Progenitor cell of endocrine pancreas (in vitro differentiated cells): ENCODE measurements at places on chromosomes 1 and 21. TPM values are rescaled to one million over a fixed set of nuclear protein-coding genes. Genes with fewer than 3 reads are reported as not detected.

- no peak overlapping the region for H3K27ac ChIP-seq
- H3K36me3 ChIP-seq = no peaks in the 10 kb centered on the region
- DNase-seq = no peak
- no peaks in the 10 kb centered on the region for H3K27me3 ChIP-seq
Measured at GRCh38 chr1:172991674-172992400, 58.9 kb downstream of the TNFSF18 start.

- peaks cover 48% of the 10 kb centered on the region for H3K4me1 ChIP-seq
- H3K36me3 ChIP-seq = peaks cover 1% of the 10 kb centered on the region
- H3K27me3 ChIP-seq = no peaks in the 10 kb centered on the region
- no peak overlapping the region for H3K27ac ChIP-seq
- no peak overlapping the region for H3K4me3 ChIP-seq
Measured at GRCh38 chr1:203671521-203672278, 45.1 kb downstream of the ATP2B4 start.

DNA sequence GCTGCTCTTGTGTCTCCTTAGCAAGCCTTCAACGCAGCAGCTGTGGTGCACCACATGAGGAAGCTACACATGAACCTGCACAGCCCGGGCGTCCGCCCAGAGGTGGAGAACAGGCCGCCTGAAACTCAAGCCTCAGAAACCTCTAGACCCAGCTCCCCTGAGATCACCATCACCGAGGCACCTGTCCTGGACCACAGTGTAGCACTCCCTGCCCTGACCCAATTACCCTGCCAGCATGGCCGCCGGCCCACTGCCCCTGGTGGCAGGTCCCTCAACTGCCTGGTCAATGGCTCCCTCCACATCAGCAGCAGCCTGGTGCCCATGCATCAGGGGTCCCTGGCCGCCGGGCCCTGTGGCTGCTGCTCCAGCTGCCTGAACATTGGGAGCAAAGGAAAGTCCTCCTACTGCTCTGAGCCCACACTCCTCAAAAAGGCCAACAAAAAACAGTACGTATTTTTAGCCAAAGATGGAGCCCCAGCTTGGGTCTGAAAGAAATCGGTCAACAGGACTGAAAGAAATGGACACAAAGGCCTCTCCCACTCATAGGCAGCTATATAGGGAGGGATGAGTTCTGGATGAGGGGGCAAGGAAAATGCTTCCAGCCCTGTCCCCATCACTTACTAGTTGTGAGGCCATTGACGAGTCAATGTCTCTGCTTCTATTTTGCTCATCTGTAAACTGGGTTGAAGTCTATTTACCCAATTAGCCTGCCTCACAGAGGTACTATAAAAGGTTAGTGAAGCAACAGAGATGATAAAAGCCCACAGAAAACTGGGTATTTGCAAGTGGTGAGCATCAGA is 28.5 kb downstream of the CAMK1G start:
- no peaks in the 10 kb centered on the region for H3K4me1 ChIP-seq
- no peak overlapping the region for H3K4me3 ChIP-seq
- no peak overlapping the region for H3K27ac ChIP-seq
- H3K36me3 ChIP-seq = peaks cover 6% of the 10 kb centered on the region

DNA sequence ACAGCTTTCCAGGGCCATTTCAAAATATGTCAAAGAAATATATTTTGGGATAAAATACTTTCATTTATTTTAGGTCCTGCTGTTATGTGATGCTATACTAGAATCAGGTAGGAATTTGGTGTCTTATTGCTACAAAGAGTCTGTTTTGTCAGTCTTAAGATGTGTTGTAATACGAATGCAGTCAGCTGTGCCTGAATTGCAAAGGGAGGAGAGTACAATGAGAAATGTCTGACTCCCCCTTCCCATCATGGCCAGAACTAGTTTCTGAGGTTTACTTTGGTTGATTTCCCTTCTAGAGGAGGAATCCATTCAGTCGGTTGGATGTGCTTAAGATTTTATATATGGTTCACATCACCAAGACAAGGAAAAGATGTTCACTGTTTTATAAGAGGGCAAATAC is 75.7 kb upstream of the TNFSF18 start:
- no peaks in the 10 kb centered on the region for H3K27me3 ChIP-seq
- no peak for DNase-seq
- H3K27ac ChIP-seq = no peak overlapping the region
- peaks cover 47% of the 10 kb centered on the region for H3K4me1 ChIP-seq

- peaks cover 24% of the 10 kb centered on the region for H3K27me3 ChIP-seq
- DNase-seq = no peak
- no peaks in the 10 kb centered on the region for H3K4me1 ChIP-seq
- peak overlapping the region; percentile 11 for H3K27ac ChIP-seq
- no peaks in the 10 kb centered on the region for H3K36me3 ChIP-seq
- H3K4me3 ChIP-seq = no peak overlapping the region
Measured at GRCh38 chr1:9630331-9631111, 21.0 kb upstream of the PIK3CD start.

DNA sequence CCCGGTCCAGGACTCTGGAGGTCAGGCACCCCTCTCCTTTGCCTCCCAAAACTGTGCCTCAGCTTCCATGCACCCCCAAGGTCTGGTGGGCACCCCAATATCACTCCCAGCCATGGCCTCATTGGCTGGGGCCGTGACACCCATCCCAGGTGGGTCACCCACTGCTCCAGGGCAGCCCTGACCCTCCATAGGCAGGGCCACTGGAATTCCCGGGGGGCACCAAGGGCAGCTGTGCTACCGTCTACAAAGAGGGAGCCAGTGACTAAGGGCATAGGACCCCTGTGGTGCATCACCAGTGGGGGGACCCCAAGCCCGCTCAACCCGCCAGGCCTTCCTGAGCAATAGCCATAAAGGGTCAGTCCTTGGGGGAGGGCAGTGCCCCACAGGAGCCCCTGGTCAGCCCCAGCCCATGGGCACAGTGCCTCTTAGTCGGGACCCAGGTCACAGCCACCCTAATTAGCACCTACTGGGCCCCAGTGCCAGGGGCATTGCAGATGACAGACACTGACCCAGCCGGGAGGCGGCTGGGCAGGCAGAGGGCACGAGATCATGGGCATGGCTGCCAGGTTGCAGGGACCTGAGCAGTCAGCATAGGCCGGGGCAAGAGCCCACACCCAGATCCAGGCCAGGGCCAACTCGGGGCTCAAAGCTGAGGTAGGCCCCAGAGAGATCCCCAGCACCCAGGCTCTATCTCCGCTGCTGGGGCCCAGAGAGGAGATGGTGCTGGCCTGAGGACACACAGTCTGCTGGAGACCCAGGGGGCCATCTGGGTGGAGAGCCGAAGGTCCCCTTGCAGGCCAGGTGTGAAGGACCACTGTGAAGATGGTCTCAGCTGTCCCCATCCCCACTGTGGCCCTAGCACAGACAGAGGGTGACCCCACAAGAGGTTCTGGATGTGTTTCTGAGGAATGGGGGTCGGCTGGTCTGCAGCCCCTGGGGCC is 19.0 kb upstream of the ARF1 start:
- peaks cover 2% of the 10 kb centered on the region for H3K4me1 ChIP-seq
- DNase-seq = no peak
- H3K4me3 ChIP-seq = no peak overlapping the region

- no peak overlapping the region for H3K4me3 ChIP-seq
- no peaks in the 10 kb centered on the region for H3K36me3 ChIP-seq
- no peak overlapping the region for H3K27ac ChIP-seq
- peaks cover under 1% of the 10 kb centered on the region for H3K4me1 ChIP-seq
Measured at GRCh38 chr1:114026797-114027196, 47.5 kb downstream of the OLFML3 start.

- peaks cover 7% of the 10 kb centered on the region for H3K4me1 ChIP-seq
- H3K36me3 ChIP-seq = no peaks in the 10 kb centered on the region
- no peak overlapping the region for H3K4me3 ChIP-seq
- no peak overlapping the region for H3K27ac ChIP-seq
- no peaks in the 10 kb centered on the region for H3K27me3 ChIP-seq
- DNase-seq = no peak
Measured at GRCh38 chr1:89987159-89987819, 7.6 kb upstream of the ZNF326 start.

The ILDR2 gene
- total RNA-seq = 1.4 and 1.7 TPM in 2 replicates

DNA sequence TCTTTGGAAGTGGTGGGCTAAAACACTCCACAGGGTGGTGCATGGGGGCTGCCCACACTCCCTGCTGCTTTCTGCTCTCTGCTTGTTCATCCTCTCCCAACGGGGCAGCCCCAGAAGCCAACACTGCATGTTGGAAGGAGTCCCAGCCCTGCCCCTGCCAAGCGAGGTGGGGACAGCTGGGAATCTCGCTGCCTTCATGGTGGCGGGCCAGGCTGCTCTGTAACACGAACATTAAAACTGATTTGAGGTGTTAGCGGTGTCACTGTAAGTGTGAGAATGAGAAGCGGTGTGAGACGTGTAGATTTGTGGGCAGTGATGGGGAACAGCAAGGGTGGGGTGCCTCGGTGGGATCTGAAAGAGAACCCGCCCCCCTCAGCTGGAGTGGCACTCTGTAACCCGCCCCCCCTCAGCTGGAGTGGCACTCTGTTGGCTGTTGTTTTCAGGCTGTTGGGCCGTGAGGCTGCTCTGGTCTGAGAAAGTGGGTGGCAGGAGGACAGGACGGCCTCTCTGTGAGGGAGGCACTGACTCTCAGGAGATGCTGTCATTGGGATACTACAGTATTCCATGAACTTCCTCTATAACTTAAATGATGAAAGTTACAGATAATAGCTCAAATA is 80.9 kb downstream of the PCBP3 start:
- no peak overlapping the region for H3K27ac ChIP-seq
- H3K4me3 ChIP-seq = no peak overlapping the region
- H3K4me1 ChIP-seq = no peaks in the 10 kb centered on the region
- H3K27me3 ChIP-seq = peaks cover 2% of the 10 kb centered on the region

The RSPH1 gene
- 4.4 and 7.1 TPM in 2 replicates for total RNA-seq

- H3K4me1 ChIP-seq = no peaks in the 10 kb centered on the region
- no peak overlapping the region for H3K27ac ChIP-seq
- H3K4me3 ChIP-seq = no peak overlapping the region
- DNase-seq = no peak
Measured at GRCh38 chr1:55382806-55383305, 167.7 kb upstream of the USP24 start.

GRCh38 chr21:28380241-28380640 is 612.4 kb downstream of the LTN1 start:
- H3K27me3 ChIP-seq = no peaks in the 10 kb centered on the region
- H3K4me1 ChIP-seq = peaks cover 7% of the 10 kb centered on the region
- H3K36me3 ChIP-seq = no peaks in the 10 kb centered on the region
- H3K27ac ChIP-seq = no peak overlapping the region
- no peak for DNase-seq
- no peak overlapping the region for H3K4me3 ChIP-seq

DNA sequence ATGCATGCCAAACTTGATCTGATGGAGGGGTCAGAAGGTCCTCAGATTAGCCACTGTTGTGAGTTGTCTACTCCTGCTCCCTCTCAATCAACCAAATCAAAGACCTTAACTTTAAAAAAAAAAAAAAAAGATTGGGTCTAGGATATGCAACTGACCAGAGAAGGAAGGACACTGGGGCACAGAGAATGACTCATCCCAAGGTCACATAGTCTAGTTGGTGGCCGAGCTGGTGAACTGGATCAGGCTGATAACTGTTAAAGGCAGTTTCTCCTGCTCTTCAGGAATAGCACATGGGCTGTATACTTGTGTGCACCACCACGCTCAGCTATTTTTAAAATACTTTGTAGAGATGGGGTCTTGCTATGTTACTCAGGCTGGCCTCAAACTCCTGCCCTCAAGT is 14.8 kb upstream of the S100A7 start:
- DNase-seq = no peak
- no peaks in the 10 kb centered on the region for H3K36me3 ChIP-seq
- H3K4me3 ChIP-seq = no peak overlapping the region
- no peak overlapping the region for H3K27ac ChIP-seq

DNA sequence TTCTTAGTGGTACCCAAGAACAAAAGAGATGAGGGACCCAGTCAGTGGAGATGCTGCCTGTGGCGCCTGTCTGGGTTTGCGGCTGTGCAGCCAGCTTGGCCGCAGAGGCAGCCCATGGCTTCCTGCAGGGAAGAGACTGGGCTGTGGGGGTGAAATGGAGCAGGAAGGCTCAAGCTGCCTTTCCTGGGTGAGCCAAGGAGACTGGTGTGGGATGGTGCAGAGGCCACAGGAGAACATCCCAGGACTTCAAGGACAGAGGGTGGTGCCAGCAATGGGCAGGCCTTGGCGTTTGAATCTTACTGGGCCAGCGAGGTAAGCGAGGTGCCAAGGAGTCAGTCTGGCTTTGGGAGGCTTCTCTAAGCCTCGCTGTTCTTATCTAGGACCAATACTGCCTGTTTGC is 26.4 kb downstream of the KCNA10 start:
- no peak overlapping the region for H3K27ac ChIP-seq
- no peak for DNase-seq
- peaks cover 35% of the 10 kb centered on the region for H3K27me3 ChIP-seq
- no peaks in the 10 kb centered on the region for H3K36me3 ChIP-seq
- H3K4me3 ChIP-seq = no peak overlapping the region
- no peaks in the 10 kb centered on the region for H3K4me1 ChIP-seq

The NKAIN1 gene
- total RNA-seq = 15.5 and 16.1 TPM in 2 replicates

DNA sequence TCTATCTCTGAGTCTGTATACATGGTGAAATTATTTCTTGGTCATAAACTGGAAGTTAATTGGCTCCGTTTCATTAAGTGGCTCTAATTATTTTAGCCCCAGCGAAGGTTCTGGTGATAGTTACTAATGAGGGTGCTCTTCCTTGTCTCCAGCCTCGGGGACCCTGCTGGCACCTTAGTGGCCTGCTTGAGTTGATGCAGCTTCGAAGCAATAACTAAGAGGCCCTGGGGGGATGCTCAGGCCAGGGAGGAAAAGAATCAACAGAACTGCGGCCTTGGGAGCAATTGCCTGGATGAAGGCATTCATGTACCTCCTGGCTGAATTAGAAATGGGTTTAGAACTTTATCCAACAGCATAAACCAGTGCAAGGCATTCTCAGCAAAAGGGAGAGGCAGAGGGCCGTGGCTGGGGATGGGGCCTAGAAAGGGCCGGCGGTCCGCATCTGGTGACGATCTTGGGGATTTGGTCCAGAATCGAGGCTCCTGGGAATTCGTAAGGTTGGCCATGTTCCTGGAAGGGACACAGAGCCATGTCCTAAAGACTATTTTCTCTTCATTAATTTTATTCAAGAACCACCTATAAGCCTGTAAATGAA is 100.0 kb upstream of the AJAP1 start:
- DNase-seq = no peak
- H3K27me3 ChIP-seq = peaks cover 49% of the 10 kb centered on the region
- no peaks in the 10 kb centered on the region for H3K4me1 ChIP-seq
- H3K27ac ChIP-seq = no peak overlapping the region
- no peaks in the 10 kb centered on the region for H3K36me3 ChIP-seq
- H3K4me3 ChIP-seq = no peak overlapping the region

The FCGR3A gene
- not detected in 2 replicates for total RNA-seq

The NUDT4B gene
- 0.78 and 1.7 TPM in 2 replicates for total RNA-seq

The CCDC27 gene
- not detected in 2 replicates for total RNA-seq

GRCh38 chr21:35102488-35103371 is 53.6 kb upstream of the RUNX1 start:
- H3K27ac ChIP-seq = no peak overlapping the region
- no peak overlapping the region for H3K4me3 ChIP-seq
- peaks cover 2% of the 10 kb centered on the region for H3K4me1 ChIP-seq
- DNase-seq = no peak

- no peak overlapping the region for H3K4me3 ChIP-seq
- no peak for DNase-seq
- no peaks in the 10 kb centered on the region for H3K36me3 ChIP-seq
- peaks cover 21% of the 10 kb centered on the region for H3K4me1 ChIP-seq
Measured at GRCh38 chr1:229031061-229031460, 239.8 kb upstream of the RAB4A start.

GRCh38 chr1:198922638-198923430 is 284.0 kb downstream of the PTPRC start:
- H3K4me3 ChIP-seq = no peak overlapping the region
- no peaks in the 10 kb centered on the region for H3K27me3 ChIP-seq

GRCh38 chr1:24111996-24112779 is at the start of gene MYOM3:
MYOM3 (minus strand) TSS chr1:24112135; CDS start chr1:24108636, 3,499 bp downstream.
- DNase-seq = no peak
- H3K36me3 ChIP-seq = no peaks in the 10 kb centered on the region
- peak within 1 kb of the TSS; percentile 36 for H3K27ac ChIP-seq
- peaks cover 21% of the 10 kb centered on the region for H3K4me1 ChIP-seq
- no peak within 1 kb of the TSS for H3K4me3 ChIP-seq
- H3K27me3 ChIP-seq = peaks cover 5% of the 10 kb centered on the region

The NHLH1 gene
- total RNA-seq = 0.78 and 0.96 TPM in 2 replicates
